ENCODE measurements at places on chromosomes 2 and 18.

- no peak for DNase-seq
Measured at GRCh38 chr18:46061387-46061786, 10.7 kb downstream of the PSTPIP2 start.

GRCh38 chr2:88545118-88545517, 82.1 kb downstream of the EIF2AK3 start:
- DNase-seq, result no peak

DNA sequence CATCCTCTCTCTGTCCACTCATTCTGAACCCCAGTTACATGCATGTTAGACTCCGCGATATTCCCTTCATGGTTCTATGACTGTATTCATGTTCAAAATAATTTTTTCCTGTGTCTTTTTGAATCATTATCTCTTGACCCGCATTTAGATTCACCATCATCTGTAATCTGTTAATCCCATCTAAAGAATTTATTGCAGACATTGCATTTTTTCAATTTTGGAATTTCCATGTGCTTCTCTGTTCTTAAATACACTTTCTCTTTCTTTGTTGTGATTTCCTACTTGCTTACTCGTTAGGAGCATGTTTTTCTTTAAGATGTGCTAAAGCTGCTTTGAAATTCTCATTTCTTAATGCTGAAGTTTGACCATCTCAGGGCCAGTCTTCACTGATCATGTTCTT, 122.2 kb downstream of the ATP9B start:
- no peak for DNase-seq

DNA sequence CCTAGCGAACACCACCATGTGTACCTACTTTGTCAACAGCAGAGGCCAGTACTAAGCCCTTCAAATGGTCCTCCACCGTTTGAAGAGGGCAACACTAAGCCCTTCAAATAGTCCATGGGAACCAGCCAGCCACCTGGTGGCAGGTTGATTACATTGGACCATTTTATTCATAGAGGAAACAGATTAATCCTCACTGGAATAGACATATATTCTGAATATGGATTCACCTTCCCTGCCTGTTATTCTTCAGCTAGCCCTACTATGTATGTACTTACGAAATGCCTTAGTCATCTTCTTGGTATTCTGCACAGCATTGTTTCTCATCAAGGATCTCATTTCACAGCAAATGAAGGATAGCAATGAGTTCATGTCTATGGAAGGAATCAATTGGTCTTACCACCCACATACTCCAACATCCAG, 10.0 kb upstream of the ZNF396 start:
- DNase-seq, result no peak

GRCh38 chr2:198311020-198311419, 506.6 kb downstream of the PLCL1 start:
- DNase-seq, result no peak

DNA sequence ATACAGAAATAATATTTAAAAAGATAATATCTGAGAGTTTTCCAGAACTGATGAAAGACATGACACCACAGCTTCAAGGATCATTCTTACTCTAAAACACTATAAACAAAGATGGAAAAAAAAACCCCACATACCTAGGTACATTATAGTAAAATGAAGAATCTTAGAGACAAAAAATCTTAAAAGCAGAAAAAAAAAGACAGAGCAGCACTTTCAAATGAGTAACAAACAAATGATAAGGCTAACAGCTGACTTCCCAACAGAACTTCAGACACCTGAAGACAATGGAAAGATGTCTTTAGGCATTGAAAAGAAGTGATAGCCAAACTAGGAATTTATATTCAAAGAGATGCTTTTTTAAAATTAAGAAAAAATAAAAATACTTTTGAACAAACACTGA, 21.2 kb upstream of the AFF3 start:
- DNase-seq, result no peak

DNA sequence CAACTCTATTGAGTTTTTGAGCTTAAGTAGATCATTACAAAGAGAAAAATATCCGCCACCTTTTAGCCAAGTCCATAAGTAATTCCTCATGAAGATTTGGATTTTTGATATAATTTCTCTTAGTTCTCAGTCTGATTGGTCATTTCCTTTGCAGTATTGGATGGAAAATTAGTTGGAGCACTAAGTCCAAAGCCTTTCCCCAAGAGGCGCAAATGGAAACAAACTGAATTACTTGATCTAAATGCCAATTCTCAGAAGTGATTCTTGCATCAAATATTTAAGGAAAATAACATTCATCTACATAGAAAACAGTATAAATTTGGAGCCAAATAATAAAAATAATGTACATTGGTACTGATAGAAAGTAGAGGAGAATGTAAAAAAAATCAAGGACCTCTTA, 115.6 kb downstream of the CACNB4 start:
- no peak for DNase-seq

DNA sequence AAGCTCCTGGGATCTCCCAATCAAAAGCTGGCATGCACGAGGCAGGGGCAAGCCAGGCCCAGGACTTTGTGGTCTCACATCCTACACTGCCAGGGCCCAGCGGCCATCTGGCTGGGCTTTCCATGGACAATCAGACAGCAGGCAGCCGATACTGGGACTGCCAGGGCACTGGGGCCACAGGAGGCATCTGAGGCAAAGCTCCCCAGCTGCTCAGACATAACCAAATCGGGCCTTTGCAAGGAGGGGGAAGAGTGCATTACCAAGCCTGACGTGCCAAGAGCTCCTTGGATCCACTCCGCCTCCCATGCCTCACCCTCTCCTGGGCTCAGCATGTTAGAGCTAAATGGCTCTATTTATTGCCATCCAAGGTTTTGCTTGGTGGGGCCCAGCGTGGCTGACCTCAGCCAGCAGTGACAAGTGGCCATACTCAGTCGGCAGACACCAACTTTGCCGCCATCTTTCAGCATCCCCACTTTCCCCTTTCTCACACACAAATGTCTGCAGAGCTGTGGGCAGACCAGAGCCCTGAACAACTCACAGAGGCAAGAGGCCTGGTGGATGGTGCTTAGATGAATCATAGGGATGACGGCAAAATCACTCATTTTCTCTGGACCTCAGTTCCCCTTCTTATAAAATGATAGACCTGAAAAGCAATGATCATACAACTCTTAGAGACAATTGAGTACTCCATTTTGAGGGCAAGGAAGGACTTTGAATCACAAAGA, 200.8 kb downstream of the TTC32 start:
- DNase-seq, result no peak

All from stimulated activated CD4-positive, alpha-beta T cell treated with anti-CD3 and anti-CD28 coated beads, Interleukin-1b, Interleukin-23, amount 100 ng/mL, for 4 hours (primary cell).